Smooth muscle cell of the pulmonary artery (primary cell): ENCODE measurements at places on chromosomes 11 and 22. TPM values are rescaled to one million over a fixed set of nuclear protein-coding genes. Genes with fewer than 3 reads are reported as not detected.

The DLG2 gene
- 1.6 and 1.9 TPM in 2 replicates for total RNA-seq

The STK33 gene
- total RNA-seq, result 0.65 and 2.4 TPM in 2 replicates

The AP5B1 gene
- total RNA-seq, result 7.6 and 12.5 TPM in 2 replicates

The FJX1 gene
- 28.5 and 52.1 TPM in 2 replicates for total RNA-seq

The FGF3 gene
- total RNA-seq, result not detected in 2 replicates

The PTPRCAP gene
- 0.17 and 0.46 TPM in 2 replicates for total RNA-seq

The PANX3 gene
- total RNA-seq, result not detected in 2 replicates

The SCGB1D2 gene
- not detected in 2 replicates for total RNA-seq

The OR5M10 gene
- total RNA-seq, result not detected in 2 replicates

The PNPLA3 gene
- 2.3 and 5.5 TPM in 2 replicates for total RNA-seq

The OR51B2 gene
- 0.13 TPM in 2 replicates for total RNA-seq

The ARHGAP42 gene
- 9.3 and 16.4 TPM in 2 replicates for total RNA-seq
